ENCODE measurements at places on chromosomes 6 and 20.

DNA sequence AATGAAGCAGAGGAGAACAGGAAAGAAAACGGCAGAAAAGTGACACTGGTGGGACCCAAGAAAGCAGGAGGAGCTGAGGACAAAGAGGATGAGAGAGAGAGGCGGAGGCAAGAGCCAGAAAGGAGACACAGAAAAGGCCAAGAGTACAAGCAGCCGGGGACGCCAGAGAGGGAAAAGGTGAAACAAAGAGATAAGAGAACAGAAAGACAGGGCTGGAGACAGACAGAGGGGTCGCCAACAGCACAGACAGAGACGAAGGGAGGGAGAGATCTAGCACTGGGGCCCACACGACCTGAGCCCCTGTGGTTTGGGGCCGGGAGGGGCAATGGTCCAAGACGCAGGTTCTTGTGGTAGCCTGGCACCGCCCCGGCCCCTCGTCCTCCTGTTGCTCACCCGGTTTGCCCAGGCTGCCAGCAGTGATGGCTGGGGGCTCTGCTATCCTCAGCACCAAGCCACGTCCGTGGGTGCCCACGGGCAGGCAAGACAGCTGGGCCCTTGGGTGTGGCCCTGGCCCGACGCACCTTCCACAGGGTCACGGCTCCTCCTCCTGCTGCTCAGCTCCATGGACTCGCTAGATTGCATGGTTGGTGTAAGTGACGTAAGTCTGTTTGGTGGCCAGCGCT, 123.5 kb downstream of the GRM4 start:
- DNase-seq: no peak

- no peak for DNase-seq
These were observed 86.0 kb downstream of the SESN1 start for GRCh38 chr6:109008537-109009235.

- no peak for DNase-seq
These were observed 76.5 kb upstream of the TMEM170B start for GRCh38 chr6:11460837-11461661.

GRCh38 chr20:63915471-63915870, 20.5 kb downstream of the DNAJC5 start:
- DNase-seq: no peak

DNA sequence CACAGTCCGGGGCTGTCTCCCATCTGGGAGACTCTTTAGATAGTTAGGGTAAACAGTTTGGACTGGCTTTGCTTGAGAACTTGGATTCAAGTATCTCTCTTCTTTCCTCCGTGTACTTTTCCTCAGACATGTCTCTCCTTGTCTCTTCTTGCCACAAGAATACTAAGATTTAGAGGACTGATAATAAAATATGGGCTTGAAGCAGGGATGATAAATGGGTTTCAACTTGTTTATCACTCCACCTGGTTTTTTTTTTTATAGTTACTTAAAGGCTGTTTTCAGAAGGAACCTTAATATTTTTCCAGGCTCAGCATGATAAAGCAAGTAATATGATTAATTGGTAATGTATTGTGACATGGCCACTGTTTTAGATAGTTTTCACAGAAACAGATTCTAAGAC, 40.9 kb upstream of the KIF13A start:
- no peak for DNase-seq

DNA sequence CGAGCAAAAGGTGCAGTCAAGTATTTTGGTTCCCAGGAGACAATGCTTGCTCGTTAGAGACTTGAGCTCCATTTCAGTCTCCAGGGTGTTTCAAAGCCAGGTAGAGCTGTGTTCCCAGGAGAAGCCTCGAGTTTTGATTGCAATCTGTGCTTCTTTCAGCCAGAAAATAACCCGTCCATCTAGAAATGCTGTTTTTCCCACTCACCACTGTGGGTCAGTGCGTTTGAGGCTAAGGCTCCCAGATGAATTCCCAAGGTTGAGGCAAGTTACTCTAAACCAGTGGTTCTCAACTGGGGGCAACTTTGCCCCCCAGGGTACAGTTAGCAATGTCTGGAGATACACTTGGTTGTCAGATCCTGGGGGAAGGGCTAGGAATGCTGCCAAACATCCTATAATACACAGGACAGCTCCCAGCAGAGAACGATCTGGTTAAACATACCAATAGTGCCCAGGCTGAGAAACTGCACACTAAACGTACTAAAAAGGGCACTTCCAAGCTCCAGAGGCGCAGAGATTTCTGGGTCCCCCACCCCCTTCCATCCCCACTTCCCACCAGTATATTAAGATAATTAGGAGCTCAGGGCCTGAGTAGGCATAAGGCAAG, 13.8 kb downstream of the BMP7 start:
- no peak for DNase-seq
